NCI-H2081 (cell line): ENCODE measurements at places on chromosomes 2 and 18.

DNA sequence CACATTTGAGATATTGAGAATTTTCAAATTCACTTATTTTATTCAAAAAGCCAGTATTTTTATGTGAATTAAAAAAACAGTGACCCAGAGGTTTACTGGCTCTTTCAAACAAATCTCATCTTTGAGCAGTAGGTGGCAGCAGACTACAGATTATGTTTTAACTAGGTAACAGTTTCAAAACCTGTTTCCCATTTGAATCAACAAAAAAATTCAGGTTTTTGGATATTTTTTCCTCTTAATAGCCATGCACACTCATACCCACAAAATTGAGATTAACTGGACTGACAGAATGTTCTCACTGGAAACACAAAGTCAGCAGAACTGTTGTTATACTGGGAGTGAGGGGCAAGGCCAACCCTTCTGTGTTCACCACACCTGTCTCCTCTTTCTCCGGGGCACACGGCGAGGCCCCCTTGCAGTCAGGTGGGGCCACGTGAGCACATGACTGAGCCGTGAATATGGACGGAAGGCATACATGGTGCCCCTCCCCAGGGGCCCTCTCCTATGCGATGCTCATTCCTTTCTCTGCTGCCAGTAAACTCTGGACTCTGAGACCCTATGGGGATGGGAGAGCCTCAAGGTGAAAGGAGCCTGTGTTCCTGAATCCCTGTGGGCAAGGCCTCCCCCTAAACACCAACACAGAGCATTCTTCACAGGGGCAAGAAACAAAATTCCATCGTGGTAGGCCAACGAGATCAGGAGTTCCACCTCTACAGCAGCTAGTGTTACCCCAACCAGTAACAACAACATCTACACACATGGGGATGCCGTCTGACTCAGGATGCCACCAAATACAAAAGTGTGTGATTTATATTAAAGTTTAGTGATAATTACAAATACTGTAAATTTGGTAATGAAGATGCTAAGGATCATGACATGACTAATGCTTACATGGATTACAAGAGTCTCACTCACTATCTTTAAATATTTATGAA is 80.4 kb downstream of the LPIN2 start:
- peak; percentile 57 for DNase-seq

GRCh38 chr2:55418512-55419232 is 984 bp downstream of the CCDC88A start:
- DNase-seq = peak; percentile 31

- DNase-seq = no peak
Observed at GRCh38 chr2:200962811-200963123, 693 bp downstream of the ORC2 start.

DNA sequence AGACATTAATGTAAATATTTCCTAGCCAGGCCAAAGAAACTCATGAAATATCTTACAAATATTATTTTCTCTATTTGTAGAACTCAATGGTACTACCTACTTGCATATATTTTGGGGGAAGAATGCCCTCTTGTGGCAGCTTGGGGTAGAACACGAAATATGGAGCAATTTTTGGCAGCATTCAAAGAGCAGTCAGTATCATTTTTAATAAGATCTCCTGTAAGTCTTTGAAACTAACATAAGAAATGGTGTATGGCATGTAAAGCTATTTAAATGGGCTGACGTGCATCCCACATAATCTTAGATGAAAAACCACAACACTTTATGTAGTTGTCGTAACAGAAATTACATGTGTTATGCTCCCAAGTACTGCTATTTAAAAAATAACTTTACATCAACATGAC is 62.3 kb upstream of the CCDC195 start:
- DNase-seq = peak; percentile 35

- DNase-seq = no peak
Observed at GRCh38 chr2:74843899-74844298, 10.0 kb downstream of the HK2 start.

DNA sequence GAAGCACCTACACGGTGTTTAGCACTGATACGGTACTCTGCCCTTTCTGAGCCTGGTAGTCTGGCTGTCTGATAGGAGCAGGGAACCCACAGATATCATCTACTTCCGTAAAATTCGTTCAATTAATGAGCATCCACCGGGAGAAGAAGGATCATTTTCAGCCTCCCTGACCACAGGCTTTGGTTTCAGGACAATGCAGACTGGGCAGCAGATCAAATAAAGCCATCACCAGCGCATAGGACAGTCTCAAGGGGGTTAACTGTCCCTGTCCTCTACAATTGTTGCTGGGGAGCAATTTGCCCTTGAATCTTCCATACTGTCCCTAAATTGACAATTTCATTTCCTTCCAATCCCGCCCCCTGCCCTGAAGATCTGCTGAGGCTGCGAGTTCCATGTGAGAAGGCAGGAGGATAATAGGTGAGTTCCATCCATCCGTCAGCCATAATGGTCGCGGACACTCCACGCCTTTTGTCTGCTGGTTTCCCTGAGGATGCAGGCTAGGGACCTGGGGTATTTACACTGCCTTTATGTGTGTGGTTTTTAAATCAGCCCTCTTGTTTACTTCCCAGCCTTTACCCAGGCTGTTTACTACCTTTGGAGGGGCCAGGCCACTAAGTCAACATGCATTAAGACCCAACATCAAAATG is 110.0 kb downstream of the MYCN start:
- no peak for DNase-seq

GRCh38 chr2:169659320-169659719 is 34.9 kb downstream of the CFAP210 start:
- DNase-seq = no peak

- DNase-seq = no peak
Observed at GRCh38 chr2:159976527-159977160, 85.8 kb downstream of the PLA2R1 start.

DNA sequence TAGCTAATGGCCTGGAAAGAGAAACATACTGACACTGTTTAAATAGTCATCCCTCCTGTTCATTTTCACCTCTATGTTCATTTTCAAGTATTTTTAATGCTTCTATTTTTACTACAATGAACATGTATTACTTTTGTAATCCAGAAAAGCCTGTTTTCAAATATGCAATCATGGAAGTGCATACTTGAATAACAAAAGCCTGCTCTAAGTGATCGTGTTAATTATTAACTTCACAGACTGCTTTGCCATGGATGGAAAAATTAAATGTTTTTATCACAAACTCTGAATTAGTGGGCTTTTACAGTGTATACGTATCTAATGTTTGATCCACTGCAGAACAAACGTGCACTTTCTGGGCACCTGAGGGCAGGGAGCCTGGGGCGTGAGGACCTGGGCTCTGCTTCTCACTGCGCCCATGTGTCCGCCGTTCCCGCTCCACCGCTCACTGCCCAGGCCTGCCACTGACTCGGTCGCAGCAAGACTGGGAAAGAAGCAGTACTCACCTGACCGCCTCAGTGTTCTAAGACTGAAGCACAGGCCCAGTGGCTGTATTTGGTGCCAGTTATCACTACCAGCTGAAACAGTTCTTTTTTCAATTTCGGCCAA is 80.6 kb downstream of the UXS1 start:
- DNase-seq = no peak

GRCh38 chr18:57208047-57208446 is 61.2 kb downstream of the BOD1L2 start:
- peak; percentile 15 for DNase-seq

GRCh38 chr2:142175813-142176338 is 45.1 kb upstream of the LRP1B start:
- DNase-seq = no peak

DNA sequence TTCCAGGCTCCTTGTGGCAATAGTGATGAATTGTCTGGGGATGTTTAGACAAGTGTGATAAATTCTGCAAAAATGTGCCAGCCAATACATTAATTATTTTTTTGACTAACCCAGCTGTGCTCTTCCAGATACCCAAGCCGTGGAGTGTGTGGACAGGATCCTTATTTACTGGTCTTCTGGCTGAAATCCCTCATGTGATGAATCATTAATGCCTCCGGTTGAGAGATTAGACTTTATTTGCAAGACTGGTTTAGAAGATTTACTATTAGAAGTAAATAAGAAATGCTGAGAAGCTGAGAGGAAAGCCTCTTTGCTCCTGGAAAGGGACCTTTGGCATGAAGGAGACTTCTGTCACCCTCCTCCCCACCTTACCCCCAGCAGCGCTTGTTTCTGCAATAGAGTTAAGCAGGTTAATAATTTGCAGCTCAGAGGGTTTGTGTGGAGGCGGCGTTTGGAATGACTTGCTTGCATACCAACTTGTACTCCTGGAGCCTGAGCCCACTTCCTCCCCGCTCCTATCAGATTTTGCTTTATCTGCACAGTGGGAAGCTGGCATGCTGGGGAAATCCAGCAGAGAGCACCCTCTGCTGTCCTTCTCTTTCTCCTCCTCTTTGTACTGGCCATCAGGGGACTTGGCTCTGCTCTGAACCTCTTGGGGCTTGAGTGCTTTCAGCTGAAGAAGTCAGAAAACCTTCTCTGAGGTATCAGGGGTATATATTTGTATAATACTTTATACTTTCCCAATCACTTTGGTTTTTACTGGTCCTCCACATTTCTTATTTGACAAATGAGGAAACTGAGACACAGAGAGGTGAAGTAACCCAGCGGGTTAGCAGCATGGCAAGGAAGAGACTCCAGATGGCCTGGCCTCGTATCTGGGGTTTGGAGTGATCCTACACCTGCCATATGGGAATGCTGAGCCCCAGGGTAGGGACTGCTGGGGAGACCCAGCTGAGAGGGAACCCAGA is 16.3 kb downstream of the SLC3A1 start:
- DNase-seq = peak; percentile 12

- DNase-seq = no peak
Observed at GRCh38 chr18:23712445-23712844, 23.2 kb downstream of the LAMA3 start.

- no peak for DNase-seq
Observed at GRCh38 chr2:44834656-44835055, 106.8 kb upstream of the SIX3 start.

DNA sequence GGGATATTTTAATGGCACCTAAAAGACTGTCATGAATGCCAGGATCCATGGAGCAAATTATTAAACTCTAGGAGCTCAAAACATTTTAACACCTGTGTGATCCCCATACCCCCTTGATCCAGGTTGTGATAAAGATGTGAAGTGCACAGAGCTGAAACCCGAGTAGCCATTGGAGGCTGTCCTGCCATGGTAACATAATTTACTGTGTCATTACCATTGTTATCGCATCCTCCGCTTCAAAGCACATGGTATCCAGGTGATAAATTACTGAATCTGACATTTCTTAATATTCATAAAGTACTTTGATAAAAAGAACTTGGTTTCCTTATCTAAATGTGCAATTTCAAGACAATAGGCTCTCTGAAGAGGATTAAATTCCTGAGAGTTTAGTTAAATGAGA is 109.3 kb downstream of the CHST9 start:
- peak; percentile 19 for DNase-seq

- no peak for DNase-seq
Observed at GRCh38 chr2:105450471-105450870, 51.6 kb upstream of the FHL2 start.

- no peak for DNase-seq
Observed at GRCh38 chr2:165448406-165448805, 21.1 kb upstream of the CSRNP3 start.

GRCh38 chr18:74453642-74454198 is 3.4 kb downstream of the DIPK1C start:
- no peak for DNase-seq

DNA sequence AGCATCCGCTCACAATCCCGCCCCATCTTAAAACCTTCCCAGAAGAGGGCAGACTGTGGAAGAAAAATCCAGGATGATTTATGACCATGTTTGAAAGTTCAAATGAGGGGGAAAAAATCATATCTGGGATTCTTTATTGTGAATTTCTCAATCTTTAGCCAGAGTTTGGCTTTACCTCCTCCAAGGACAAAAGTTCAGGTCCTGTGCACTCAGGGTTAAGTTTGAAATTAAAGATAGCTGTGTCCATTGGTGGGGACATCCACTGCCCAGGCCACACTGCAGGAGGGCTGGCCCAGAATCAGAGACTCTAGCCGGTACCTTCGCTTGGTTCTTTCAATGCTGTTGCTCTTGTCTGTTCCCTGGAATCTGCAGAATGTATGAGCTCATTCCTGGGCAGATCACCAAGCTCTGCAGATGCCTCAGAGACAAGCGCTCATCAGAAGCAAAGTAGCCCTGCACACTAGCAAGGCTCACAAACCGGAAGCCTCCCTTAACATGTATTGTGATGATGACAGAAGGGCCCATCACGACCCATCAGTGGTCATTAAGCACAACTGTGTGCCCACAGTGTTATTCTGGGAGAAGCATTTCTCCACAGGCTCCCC is 375.3 kb upstream of the KLHL29 start:
- DNase-seq = no peak

DNA sequence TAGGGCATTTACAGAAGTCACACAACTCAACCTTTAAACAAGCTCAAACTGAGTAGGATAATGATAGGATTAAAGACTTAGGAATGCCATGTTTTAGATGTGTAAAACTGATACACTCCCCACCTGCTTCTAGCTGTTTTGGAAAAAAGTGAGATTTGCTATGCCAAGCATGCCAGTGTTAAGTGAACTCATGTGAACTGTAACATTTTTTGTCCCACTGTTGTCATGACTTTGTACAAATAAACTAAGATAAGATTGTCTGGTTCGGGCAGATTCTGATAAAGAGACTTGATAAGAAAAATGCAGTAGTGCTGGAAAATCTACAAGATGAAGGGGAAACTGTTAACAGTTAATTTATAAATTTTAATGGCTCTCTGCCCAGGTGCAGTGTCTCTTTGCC is 66.5 kb downstream of the GLS start:
- DNase-seq = no peak

DNA sequence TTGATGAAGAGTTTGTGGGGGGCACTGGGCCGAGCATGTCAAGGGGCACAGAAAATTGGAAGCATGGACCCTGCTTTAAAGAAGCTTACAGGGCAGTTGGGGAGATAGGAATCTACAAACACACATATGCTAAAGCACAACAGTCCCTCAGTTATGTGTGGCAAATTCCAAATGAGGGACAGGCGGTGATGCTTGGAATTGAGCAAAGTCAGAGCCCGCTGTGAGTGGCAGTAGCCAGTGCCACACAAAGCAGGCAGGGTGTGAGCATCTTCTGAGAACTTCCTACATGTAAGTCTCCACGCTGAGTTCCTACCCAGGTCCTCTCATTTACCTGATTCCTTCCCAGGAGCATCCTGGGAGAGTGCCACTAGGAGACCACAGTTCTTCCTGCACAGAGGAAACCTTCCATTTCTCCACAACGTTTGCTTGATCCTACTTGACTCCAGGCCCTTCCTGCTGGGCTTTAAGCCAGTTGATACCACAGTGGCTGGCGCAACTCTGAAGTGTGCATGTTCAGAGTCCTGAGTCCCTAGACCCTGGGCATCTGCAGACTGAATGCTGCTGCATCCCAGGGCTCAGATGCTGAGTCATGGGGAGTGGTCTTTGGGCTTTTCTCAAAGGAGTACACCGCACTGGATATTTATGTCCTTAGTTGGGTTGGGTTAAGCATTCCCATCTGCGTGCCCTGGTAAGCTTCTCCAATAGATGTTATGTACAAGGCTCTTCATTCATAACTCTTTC is 287.3 kb upstream of the REV1 start:
- no peak for DNase-seq
